Fibroblast of villous mesenchyme (primary cell): ENCODE measurements at places on chromosomes 12 and 14. TPM values are rescaled to one million over a fixed set of nuclear protein-coding genes. Genes with fewer than 3 reads are reported as not detected.

GRCh38 chr12:95836630-95837239 lies 22.0 kb upstream of the SNRPF start:
- DNase-seq, result peak; percentile 21

DNA sequence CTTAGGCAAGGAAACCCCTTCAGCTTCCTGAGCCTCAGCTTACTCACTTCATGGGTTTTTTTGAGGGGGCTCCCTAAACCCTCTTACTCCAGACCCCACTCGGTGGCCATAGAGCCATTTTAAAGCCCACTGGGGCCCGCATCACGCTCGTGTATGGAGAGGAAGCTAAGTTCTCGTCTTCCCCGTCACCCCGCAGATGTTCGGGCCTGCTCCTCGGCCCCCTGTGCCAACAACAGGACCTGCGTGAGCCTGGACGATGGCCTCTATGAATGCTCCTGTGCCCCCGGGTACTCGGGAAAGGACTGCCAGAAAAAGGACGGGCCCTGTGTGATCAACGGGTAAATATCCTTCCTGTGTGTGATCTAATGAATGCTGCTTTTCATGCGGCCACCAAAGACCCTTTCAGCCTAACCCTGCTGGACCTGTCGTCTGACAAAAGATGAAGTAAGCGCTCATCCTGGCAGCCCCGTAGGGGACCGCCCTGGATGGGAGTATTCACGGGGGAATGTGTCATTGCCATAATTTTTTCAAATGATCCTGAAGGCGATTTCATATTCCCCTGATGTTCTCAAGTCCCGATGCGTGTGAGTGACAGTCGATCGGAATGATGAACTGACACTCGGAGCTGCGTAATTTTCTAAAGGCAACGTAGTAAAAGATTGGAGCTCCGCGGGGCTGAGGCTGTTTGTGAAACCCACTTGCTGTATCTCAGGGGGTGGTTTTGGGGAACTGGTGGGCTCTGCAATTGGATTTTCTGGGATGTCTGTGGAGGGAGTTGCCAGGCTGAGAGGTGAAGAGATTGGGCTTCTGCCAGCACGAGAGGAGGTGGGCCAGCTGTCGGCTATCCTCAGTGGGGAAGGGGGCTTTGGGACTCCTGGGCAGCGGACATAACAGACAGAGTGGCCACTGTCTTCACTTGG lies 5.4 kb downstream of the DLK1 start:
- no peak for DNase-seq

DNA sequence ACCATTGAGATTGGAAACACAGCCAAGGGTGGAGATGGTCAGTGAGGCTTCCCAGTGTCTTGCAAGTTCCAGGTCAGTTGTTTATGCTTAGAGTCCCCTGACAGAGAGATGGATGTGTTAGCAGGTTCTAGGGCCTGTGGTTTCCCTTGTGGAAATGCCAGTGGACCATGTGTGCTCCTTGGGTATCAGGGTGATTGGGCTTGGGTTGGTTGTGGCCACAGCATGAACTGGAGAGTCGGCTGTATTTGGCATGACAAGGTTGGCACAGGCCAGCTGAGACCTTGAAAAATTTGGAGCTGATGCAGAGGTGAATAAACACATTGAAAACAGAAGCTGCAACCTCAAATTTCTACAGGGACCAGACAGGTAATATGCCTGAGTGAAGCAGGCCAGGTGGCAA lies 668.0 kb downstream of the DIO2 start:
- no peak for DNase-seq

GRCh38 chr14:64561631-64562030 lies 11.9 kb downstream of the PPP1R36 start:
- DNase-seq, result no peak

GRCh38 chr14:74290415-74290814 lies 12.3 kb downstream of the ABCD4 start:
- DNase-seq, result peak; percentile 21

GRCh38 chr12:47160316-47161244 lies 80.8 kb upstream of the AMIGO2 start:
- DNase-seq, result no peak

- DNase-seq, result no peak
These were observed 6.3 kb upstream of the NANOGNB start for GRCh38 chr12:7758766-7759140.

DNA sequence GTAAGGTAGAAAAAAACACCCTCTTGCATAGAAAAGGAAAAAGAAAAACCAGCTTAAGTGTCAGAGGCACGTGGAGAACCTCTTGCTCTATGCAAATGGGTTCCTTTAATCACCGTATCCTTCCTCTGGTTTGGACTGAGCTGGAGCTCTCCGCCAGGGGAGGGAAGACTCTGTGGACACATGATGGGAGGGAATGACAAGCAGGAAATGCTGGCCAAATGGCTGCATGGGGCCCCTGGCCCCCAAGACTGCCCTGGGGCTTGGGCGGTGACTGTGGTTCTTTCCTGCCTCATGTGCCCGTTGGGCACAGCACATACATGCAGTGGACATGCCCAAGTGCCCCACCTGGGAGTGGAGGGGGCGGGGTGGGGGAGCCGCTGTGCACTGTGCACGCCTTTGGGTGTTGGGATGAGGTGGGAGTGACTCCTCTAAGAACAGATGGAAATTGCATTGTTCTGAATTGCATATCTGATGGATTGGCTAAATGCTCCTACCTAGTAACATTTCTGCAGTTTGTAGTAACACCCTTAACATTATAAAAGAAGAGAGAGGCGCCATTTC lies 166.4 kb upstream of the AVPR1A start:
- no peak for DNase-seq

GRCh38 chr14:55097881-55098560 lies 31.0 kb upstream of the LGALS3 start:
- no peak for DNase-seq

- no peak for DNase-seq
These were observed 11.4 kb downstream of the TMEM121 start for GRCh38 chr14:105537580-105538474.

DNA sequence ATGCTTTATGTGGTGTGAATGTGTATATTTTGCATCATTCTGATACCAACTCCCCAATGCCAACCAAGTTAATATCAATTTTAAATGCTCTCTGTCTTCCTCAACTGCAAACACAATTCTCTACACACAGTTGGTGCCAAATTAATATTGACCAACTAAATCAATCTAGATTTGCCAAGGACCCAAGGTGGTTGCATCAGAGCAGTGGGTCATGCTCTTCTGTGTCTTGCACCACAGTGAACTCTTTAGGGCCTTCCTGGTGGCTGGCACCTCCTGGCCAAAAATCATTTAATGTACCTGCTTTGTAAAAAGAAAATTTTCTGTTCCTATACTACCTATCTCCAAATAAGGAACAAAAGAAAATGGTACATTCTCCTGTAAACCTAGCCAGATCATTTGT lies 14.1 kb downstream of the COQ10A start:
- DNase-seq, result no peak

DNA sequence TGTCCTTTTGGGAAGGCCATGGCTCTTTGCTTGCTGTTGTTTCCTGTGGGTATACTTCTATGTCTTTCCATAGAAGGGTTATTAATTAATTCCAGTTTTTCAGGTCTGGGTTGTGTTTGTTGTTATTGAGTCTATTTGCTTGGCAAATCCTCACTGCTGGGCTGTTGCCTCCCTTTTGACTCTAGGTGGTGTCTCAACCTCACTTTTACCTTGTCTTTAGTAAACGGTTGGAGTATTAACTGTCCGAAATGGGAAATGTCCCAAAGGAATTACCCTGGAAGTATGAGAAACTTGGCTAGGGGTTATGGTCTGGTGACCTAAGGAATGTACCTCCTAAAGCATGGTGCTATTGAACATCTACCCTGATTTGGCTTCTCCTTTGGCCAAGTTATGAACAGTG lies 16.7 kb downstream of the PRH1 start:
- no peak for DNase-seq

DNA sequence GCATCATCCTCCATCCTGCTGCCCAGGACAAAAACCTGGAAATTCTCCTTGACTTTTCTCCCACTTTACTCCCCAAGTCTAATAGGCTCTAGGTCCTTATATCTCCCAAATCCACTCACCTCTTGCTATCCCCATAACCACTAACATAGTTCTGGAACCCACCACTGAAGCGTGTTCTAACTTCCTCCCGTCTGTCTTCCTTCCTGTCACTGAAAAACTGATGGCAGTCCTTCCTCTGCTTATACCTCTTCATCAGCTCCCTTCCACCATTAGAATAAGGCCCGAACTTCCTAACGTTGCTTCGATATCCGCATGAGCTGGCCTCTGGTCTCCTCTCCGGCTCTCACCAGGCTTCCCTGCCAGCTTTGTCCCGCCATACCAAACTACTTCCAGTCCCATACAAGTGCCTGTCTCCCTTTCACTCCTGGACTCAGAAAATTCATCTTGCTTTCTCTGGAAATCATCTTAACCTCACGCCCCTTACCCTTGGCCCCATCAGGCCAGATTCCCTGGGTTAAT lies 63.0 kb upstream of the BCL2L14 start:
- no peak for DNase-seq

- no peak for DNase-seq
These were observed 142.5 kb upstream of the C14orf180 start for GRCh38 chr14:104436741-104437701.

- DNase-seq, result no peak
These were observed 387.3 kb downstream of the LRIG3 start for GRCh38 chr12:58532855-58533608.

GRCh38 chr12:115752156-115752555 lies 525.3 kb downstream of the MED13L start:
- DNase-seq, result peak; percentile 40

DNA sequence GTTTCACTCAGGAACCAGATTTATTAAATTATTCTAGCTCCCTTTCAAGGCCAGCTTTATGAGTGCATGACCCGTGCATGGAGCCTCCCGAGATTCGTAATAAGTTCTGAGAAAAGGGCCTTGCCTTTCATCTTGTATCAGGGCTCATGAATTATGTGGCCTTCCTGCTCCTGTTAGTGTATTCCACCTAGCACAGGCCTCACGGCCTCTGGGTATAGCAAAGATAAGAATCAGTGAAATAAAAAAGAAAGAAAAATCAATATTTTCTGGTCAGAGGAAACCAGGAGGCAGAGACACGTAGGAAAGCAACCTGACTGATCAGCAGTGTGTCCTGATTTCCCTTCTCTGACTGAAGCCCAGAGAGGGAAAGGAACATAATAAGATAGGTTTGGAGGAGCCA lies 111.4 kb downstream of the SLC35F4 start:
- DNase-seq, result no peak

Gene SMOC1
- not detected in 2 replicates for total RNA-seq

Gene PLEKHD1
- total RNA-seq, result under 0.01 TPM in 1 of 2 replicates, not detected in the other

Gene ABHD4
- total RNA-seq, result 13.4 and 32.2 TPM in 2 replicates

Gene PPP4R4
- total RNA-seq, result under 0.01 and 0.43 TPM in 2 replicates

Gene TMEM119
- total RNA-seq, result 83.3 and 186 TPM in 2 replicates

Gene KRT3
- total RNA-seq, result not detected in 2 replicates
